Daoy (cell line): ENCODE measurements at places on chromosomes 5 and 9. TPM values are rescaled to one million over a fixed set of nuclear protein-coding genes. Genes with fewer than 3 reads are reported as not detected.

Gene OR1J2
- total RNA-seq = not detected in 2 replicates

Gene SPATA31E1
- not detected in 2 replicates for total RNA-seq

Gene PCDHB9
- total RNA-seq = 0.40 and 1.6 TPM in 2 replicates

Gene HTR4
- 0.18 TPM in 1 of 2 replicates, not detected in the other for total RNA-seq

Gene IRF1
- 18.2 and 20.1 TPM in 2 replicates for total RNA-seq

Gene DAPK1
- total RNA-seq = 23.9 and 31.3 TPM in 2 replicates

Gene FOXI1
- not detected in 2 replicates for total RNA-seq

Gene DENND4C
- 9.1 and 10.5 TPM in 2 replicates for total RNA-seq

Gene KCNV2
- total RNA-seq = not detected in 2 replicates

Gene DPYSL3
- 133 and 141 TPM in 2 replicates for total RNA-seq

GRCh38 chr9:129209109-129209508 lies 31.0 kb upstream of the IER5L start:
- DNase-seq = no peak

DNA sequence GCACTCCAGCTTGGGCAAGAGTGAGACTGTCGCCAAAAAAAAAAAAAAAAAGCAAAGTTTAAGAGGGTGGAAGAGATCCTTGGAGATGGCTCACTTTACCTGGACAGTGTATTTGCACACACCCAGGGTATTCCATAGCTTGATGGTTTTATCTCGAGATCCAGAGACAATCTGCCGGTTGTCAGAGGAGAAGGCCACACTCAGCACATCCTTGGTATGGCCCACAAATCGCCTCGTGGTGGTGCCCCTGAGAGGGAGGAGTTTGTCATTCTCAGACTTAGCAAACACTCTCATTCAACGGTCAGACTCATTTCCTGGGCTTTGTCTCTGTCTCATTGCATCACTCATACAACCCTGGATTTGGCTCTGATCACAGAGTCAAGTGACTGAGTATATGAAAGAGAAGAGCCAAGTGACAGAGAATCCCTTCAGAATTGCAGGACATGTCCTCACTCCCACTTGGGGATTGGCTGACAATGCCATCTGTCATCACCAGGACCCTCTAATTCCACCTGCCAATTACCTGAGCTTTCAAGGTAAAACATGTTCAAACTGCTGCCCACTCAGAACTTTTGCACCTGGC lies 2.2 kb downstream of the RACK1 start:
- peak; percentile 81 for DNase-seq

DNA sequence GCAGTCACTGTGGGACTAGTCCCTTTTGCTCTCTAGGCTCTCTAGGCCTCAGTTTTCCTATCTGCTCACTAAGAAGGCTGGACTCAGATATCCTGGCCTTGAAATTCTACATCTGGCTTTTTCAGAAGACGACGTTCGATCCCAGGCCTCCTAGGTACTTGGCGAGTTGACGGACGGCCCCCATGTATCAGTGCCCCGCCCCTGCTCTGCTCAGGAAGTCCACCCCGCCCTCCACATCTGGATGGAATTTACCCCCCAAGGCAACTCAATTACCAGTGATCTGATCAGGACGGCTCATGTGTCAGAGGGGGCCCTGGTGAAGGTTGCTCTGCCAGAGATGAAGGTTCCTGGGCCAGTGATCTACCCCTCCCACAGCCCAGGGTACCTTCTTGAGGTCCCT lies 44.1 kb upstream of the SYNPO start:
- peak; percentile 45 for DNase-seq

- no peak for DNase-seq
Observed at GRCh38 chr9:96109680-96110351, 192.2 kb downstream of the HSD17B3 start.

DNA sequence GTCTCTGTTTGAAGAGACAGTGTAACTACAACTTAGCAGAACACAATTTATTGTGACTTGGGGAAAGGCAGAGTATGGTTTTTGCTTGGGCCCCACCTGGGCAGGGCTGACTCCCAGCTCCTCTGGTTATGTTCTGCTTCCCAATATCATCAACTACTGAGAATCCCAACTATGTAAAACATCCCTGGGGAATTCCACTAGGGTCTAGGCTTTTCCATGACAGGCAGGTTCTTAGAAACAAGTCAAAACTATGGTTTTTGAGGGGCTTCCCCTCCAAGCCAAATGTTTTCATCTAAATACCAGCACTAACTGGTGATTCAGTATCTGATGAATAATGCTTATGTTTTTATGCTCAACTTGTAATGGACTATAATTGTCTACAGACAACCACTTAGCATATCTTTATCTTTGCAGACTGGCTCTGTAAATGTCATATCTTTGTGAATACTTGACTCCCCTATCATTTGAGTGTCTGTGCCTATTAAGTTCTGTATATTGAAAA lies 409.5 kb downstream of the PDE4D start:
- peak; percentile 73 for DNase-seq

DNA sequence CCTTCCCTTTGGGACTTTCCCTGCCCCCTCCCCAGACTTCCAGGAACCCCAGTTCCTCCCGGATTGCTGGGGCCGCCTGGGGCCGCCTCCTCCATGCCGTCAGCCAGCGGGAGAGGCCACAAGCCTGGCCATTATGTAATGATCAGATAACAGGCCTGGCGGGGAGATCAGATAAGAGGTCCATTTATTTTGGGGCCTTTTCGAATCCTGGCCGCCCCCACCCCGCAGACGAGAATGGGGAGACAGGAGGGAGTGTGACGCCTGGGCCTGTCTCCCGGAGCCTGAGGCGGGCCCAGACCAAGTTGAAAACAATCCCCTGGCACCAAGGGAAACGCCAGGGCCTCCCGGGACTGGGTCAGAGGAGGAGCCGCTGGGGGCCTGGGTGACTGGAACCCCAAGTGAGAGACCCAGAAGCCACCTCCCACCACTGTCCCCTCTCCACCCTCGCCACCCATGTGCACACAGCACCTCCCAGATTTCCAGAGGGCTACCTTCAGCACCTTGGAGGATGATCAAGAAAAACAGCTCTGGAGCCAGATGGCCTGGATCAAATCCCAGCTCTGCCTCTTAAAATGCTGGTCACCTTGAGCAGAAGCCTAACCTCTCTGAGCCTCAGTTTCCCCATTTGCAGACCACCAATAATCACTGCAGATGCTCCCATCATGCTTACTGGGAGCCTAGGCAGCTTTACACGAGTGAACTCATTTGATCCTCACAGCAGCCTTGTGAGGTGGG lies 7.8 kb downstream of the ENG start:
- DNase-seq = no peak

- no peak for DNase-seq
Observed at GRCh38 chr9:101139082-101139481, 110.6 kb downstream of the PLPPR1 start.

GRCh38 chr5:169050146-169050571 lies 250.8 kb downstream of the SLIT3 start:
- DNase-seq = peak; percentile 14

DNA sequence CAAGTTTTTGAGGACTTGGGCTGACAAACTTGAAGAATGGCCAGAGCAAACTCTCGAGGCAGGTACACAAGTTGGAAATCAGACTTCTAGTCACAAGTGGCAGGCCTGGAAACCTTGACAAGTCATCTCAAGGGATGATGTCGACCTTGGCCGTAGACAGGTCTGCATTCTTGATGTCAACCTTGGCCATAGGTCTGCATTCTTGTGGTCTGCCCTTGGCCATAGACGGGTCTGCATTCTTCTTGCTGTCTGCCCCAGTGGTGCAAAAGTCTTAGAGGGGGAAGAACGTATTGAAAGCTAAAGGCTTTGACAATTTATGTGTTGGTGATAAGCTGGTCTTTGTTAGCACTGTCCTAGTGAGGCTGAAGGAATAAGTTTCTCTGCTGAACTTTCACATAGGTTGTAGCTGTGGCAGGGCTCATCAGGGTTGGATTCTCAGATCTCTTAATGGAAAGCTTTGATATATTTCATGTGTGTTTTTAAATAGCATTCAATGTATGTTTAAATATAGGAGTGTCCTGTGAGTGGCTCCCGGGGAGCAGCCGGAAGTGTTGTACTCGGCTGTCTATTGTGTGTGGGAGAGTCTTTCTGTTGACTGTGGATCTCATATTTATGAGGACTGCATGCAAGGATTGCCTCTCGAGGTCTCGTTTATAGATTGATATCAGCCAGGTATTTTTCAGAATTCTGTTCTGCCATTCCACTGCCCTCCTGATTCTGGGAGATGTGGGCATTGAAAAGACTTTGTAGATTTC lies 27.0 kb downstream of the SUB1 start:
- no peak for DNase-seq

GRCh38 chr5:76670508-76670907 lies 45.4 kb upstream of the F2R start:
- no peak for DNase-seq

- DNase-seq = no peak
Observed at GRCh38 chr5:39428640-39429039, 3.9 kb upstream of the DAB2 start.

GRCh38 chr9:129456549-129457324 lies 164.2 kb downstream of the C9orf50 start:
- no peak for DNase-seq

- peak; percentile 55 for DNase-seq
Observed at GRCh38 chr5:88666761-88667495, 216.1 kb downstream of the MEF2C start.

DNA sequence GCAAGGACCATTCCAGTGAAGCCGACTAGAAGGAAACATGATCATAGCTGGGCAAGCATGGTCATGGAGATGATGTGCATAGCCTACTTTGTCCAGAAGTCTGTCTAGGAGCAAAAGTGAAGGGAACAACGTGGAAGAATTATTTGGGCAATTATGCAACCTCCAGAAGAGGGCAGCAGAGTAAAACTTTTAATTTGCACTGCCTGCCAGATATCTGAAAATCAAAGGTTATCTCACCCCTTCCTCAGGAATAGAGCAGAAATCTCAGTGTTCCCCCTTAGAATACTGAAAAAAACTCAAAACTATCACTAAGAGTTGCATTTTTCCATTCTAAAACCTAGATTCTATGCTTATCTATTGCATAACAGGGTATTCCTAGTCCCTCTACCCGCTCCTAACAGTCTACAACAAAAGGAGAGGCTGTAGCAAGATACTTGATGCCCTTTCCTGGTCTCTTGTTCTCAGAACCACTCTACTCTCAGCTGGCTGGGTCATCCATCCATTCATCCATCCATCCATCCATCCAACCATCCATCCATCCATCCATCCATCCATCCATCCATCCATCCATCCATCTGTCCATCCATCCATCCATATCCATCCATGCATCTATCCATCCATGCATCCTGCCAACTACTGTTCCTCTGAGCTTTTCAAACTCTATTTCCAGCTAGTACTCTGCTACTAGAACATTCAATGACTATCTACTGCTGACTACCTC lies 8.4 kb upstream of the SETD9 start:
- DNase-seq = peak; percentile 35

- DNase-seq = no peak
Observed at GRCh38 chr5:55624841-55625588, 87.1 kb downstream of the SLC38A9 start.

DNA sequence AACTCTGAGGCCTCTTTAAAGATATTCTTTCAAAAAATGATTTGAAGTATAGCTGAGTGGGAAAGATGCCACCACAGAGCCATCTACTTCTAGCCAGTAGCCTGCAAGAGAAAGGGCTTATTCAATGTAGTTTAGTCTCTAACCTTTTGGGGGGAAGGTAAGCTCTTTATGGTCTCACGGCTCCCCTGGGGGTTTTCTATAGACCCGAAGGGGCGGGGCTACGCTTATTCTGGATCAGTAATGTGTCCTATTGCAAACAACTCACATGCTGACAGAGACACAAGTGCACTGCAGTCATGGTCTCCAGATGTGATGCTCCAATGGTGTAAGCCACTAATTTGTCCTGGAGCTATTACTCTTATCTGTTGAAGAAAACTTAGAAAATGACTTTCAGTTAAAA lies 53.4 kb upstream of the RPS23 start:
- DNase-seq = no peak

GRCh38 chr9:107226421-107226820 lies 56.7 kb upstream of the RAD23B start:
- DNase-seq = no peak

- DNase-seq = peak; percentile 50
Observed at GRCh38 chr9:95088421-95089161, 228.9 kb downstream of the FANCC start.

DNA sequence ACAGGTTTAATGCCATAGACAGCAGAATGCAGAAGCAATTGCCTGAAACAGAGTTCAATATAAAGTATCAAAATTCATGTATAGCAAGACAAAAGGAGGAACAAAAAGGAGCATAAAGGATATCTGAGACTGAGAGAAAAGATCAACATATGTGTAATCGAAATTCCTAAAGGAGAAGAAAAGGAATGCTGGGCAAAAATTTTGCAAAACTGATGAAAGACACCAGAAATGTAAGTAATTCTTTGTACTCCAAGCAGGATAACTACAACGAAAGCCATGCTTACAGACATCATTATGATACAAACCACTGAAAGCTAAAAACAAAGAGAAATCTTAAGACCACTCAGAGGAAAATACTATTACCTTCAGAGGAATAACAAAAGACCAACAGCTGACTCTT lies 72.8 kb upstream of the MTAP start:
- no peak for DNase-seq
